ENCODE measurements at places on chromosomes 13 and 19.

- H3K4me3 ChIP-seq: no peak overlapping the region
- H3K27ac ChIP-seq: no peak overlapping the region
- H3K36me3 ChIP-seq: peaks cover 3% of the 10 kb centered on the region
- H3K4me1 ChIP-seq: no peaks in the 10 kb centered on the region
These were observed 7.0 kb upstream of the ZNF550 start for GRCh38 chr19:57566396-57567265.

DNA sequence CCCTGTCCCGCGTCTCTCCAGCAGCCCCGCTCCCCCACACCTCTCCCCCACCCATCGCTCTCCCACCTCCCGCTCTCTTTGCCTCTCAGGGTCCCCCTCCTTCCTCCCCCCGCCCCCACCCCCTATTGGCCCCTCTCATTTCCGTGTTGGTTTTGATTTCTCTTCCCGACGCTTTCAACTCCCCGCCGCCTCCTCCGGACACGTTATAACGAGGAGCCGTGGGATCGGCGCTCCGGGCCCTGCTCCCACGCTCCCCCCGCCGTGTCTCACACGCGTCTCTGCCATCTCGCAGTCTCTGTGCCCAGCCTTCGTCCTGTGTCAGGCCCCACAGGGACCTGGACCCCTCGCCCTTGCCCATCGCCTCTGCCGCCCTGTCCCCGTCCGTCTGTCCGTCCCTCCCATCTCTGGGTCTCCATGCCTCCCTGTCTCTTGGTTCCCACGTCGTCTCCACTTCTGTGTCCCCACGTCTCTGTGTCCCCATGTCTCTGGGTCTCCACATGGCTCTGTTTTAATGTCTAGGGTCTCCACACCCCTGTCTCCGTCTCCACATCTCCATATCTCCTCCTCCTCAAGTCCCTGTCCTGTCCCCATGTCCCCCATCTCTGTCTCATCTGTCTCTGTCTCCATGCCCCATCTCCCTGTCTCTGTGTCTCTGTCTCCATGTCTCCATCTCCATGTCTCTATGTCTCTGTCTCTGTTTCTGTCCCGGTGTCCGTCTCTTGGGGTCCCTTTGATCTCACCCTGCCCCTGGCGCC lies 13.1 kb downstream of the ERFL start:
- no peak for DNase-seq
- peaks cover 21% of the 10 kb centered on the region for H3K4me1 ChIP-seq
- peaks cover 5% of the 10 kb centered on the region for H3K27me3 ChIP-seq

- no peaks in the 10 kb centered on the region for H3K27me3 ChIP-seq
- no peaks in the 10 kb centered on the region for H3K4me1 ChIP-seq
- H3K27ac ChIP-seq: no peak overlapping the region
- no peaks in the 10 kb centered on the region for H3K36me3 ChIP-seq
- no peak overlapping the region for H3K4me3 ChIP-seq
These were observed 367.8 kb downstream of the DACH1 start for GRCh38 chr13:71499235-71499634.

- no peaks in the 10 kb centered on the region for H3K36me3 ChIP-seq
- no peak for DNase-seq
- H3K27me3 ChIP-seq: no peaks in the 10 kb centered on the region
- H3K27ac ChIP-seq: peak overlapping the region; percentile 7
These were observed 15.3 kb upstream of the COLGALT1 start for GRCh38 chr19:17540174-17540573.

GRCh38 chr19:9622531-9622930 lies 1.5 kb upstream of the ZNF561 start:
- H3K27ac ChIP-seq: peak overlapping the region; percentile 94
- peaks cover 22% of the 10 kb centered on the region for H3K4me1 ChIP-seq
- H3K36me3 ChIP-seq: peaks cover 18% of the 10 kb centered on the region
- no peak for DNase-seq

GRCh38 chr13:79187917-79188690 lies 218.0 kb downstream of the RBM26 start:
- no peaks in the 10 kb centered on the region for H3K27me3 ChIP-seq
- H3K27ac ChIP-seq: no peak overlapping the region
- no peaks in the 10 kb centered on the region for H3K4me1 ChIP-seq
- H3K4me3 ChIP-seq: no peak overlapping the region

- H3K4me3 ChIP-seq: no peak overlapping the region
- H3K27me3 ChIP-seq: no peaks in the 10 kb centered on the region
These were observed 5.4 kb downstream of the C19orf47 start for GRCh38 chr19:40342644-40343311.

- peak overlapping the region; percentile 35 for H3K4me3 ChIP-seq
- DNase-seq: peak; percentile 42
These were observed 11.0 kb upstream of the ZNF492 start for GRCh38 chr19:22622901-22623840.

GRCh38 chr19:42254089-42254849 lies 659 bp downstream of the ERF start:
- H3K4me3 ChIP-seq: peak overlapping the region; percentile 96
- no peaks in the 10 kb centered on the region for H3K27me3 ChIP-seq
- peaks cover 9% of the 10 kb centered on the region for H3K36me3 ChIP-seq
- H3K27ac ChIP-seq: peak overlapping the region; percentile 100

DNA sequence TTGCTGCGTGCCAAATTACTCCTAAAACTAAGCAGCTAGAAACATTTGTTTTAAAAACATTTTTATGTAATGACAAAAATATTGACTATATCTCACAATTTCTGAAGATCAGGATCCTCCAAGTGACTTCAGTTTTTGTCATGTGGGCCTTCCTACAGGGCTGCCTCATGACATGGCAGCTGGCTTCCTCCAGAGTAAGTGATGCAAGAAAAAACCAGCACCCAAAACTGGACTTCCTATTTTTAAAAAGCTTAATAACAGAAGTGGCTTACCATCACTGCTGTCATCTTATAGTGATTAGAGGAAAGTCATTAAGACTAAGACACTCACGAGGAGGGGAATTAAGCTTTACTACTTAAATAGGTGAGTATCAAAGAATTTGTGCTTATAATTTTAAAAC lies 681.7 kb downstream of the PCDH17 start:
- no peaks in the 10 kb centered on the region for H3K4me1 ChIP-seq
- no peaks in the 10 kb centered on the region for H3K36me3 ChIP-seq
- no peak overlapping the region for H3K27ac ChIP-seq
- no peak for DNase-seq
- no peak overlapping the region for H3K4me3 ChIP-seq
- no peaks in the 10 kb centered on the region for H3K27me3 ChIP-seq

GRCh38 chr13:97296740-97297139 lies 74.6 kb downstream of the MBNL2 start:
- H3K36me3 ChIP-seq: no peaks in the 10 kb centered on the region
- H3K27ac ChIP-seq: peak overlapping the region; percentile 61
- DNase-seq: no peak
- peaks cover 81% of the 10 kb centered on the region for H3K4me1 ChIP-seq
- H3K27me3 ChIP-seq: no peaks in the 10 kb centered on the region

GRCh38 chr19:30325676-30326392 lies 46.4 kb upstream of the ZNF536 start:
- H3K4me1 ChIP-seq: no peaks in the 10 kb centered on the region
- no peak overlapping the region for H3K27ac ChIP-seq
- no peaks in the 10 kb centered on the region for H3K27me3 ChIP-seq
- no peak overlapping the region for H3K4me3 ChIP-seq
- H3K36me3 ChIP-seq: no peaks in the 10 kb centered on the region

- H3K4me1 ChIP-seq: no peaks in the 10 kb centered on the region
- DNase-seq: no peak
These were observed 123.4 kb upstream of the MCF2L start for GRCh38 chr13:112845511-112846144.

DNA sequence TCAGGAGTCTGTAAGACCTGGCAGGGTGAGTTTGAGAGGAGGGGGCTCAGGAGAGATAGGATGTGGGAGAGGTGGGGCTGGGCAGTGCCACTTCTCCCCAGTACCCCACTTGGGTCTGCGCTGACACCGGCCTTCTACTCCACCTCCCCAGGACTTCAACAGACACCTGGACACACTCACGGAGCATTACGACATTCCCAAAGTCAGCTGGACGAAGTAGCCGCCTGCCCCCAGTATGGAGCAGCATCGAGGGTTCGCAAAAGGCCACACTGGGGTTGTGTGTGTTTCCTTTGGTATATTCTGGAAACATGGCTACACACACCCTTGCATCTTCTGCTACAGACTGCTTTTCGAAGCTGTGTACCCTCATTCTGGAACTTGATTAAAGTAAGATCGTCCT lies 5.5 kb downstream of the FAM32A start:
- H3K4me3 ChIP-seq: no peak overlapping the region
- peaks cover 71% of the 10 kb centered on the region for H3K36me3 ChIP-seq
- no peak overlapping the region for H3K27ac ChIP-seq
- peaks cover 36% of the 10 kb centered on the region for H3K4me1 ChIP-seq
- no peaks in the 10 kb centered on the region for H3K27me3 ChIP-seq

GRCh38 chr13:105370011-105370650 lies 1165.3 kb downstream of the EFNB2 start:
- DNase-seq: no peak
- no peaks in the 10 kb centered on the region for H3K4me1 ChIP-seq
- no peak overlapping the region for H3K4me3 ChIP-seq
- no peak overlapping the region for H3K27ac ChIP-seq
- no peaks in the 10 kb centered on the region for H3K36me3 ChIP-seq
- H3K27me3 ChIP-seq: no peaks in the 10 kb centered on the region

DNA sequence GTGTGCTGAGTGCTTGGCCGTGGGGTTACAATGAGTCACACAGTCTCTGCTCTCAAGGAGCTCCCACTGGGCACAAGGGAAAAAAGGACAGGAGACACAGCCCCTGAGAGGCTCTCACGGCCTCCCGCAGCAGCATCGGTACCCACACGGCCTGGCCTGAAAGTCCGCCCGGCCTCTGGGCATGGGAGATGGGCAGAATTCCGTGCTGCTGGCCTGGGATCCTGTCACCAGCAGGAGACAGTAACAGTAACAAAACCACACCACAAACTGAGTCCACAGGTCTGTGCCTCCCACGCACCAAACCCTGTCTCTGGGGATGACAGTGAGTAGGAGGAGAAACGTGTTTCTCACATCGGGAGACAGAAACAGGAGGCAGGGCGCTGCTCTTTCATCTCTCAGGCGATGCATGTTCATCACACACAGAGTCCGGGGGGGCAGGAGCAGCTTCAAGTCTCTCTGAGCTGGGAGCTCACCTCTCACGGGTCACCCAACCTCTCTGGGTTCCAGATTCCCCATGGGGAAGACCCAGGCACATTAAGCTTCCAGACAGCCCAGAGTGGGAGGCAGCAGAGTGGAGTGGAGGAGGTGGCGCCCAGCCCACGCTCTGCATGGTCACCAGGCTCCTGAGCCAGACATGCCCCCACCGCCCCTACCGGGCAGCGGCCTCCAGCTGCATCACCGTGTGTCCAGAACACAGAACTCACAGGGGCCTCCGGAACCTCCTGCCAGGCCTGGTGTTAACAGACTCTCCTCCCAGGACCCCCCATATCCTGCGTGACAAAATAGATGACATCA lies 124.7 kb upstream of the VSTM2B start:
- H3K4me3 ChIP-seq: no peak overlapping the region
- no peak for DNase-seq
- H3K27ac ChIP-seq: no peak overlapping the region
- peaks cover 30% of the 10 kb centered on the region for H3K4me1 ChIP-seq

DNA sequence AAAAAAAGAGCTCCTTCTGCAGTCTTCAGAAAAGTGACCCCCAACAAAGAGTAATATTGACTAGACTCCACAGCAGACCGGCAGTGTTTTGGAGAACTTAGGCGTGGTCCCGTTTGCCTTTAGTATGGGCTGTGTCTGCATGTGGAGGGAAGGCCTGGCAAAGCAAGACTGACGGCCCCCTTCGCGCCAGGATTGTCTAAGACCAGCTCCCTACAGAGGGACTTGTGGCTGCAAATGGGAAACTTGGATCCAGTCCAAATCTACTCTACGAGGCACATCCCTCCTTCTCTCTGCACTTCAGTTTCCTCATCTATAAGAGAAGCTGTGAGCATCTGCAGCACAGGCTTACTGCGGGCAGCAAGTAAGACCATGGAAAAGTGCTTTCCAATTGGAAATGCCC lies 350.0 kb downstream of the ZNF536 start:
- no peak overlapping the region for H3K4me3 ChIP-seq
- no peak for DNase-seq
- no peaks in the 10 kb centered on the region for H3K36me3 ChIP-seq

DNA sequence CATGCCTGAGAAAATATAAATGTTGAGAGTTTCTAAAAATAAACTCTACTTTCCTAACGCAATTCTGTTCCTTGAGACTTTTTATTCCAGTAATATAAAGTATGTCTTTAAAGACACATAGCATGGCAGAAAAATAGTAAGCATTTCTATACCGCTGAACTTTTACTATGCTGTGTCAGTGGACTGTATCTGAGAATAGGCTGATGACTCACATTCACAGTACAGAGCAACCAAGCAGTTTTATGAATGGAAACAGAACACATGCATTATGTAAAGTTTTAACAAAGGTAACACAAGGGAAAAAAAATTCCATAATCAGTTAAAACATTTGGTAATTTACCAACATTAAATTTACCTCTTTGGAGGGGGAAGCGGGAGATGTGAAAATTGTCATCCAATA lies 38.4 kb downstream of the ZDHHC20 start:
- peaks cover 10% of the 10 kb centered on the region for H3K4me1 ChIP-seq
- no peaks in the 10 kb centered on the region for H3K36me3 ChIP-seq
- no peak overlapping the region for H3K27ac ChIP-seq
- no peaks in the 10 kb centered on the region for H3K27me3 ChIP-seq
- DNase-seq: no peak

DNA sequence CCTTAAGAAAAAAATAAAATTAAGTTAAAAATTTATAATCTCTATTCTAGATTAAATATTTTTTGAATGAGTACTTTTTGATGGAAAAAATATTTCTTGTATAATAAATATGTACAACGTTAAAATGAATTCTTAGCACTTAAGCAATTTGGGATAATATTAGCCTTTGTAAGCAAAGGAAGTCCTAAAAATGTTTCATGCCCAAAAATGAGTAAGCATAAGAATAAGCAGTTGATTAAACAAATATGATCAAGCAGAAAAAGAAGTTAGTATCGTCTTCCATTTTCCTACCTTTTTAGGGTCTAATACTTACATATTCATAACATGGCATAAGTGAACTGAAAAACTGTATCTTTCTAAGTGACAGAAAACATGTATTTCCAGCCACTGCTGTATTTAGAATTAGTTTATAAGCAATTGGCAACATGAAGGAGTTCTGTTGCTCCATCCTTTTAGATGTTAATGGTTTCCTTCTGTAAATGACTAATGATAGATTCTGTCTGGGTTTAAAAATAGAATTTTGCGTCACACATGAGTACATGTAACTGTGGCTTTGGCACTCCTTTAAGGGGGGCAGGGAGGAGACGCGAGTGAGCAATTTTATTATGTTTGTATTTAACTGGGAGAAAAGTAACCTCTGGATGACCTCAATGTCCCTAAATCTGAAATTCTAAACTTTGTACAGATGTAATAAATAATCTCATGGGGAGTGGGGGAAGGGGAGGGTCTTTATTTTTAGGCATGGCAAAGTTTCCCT lies 237.4 kb downstream of the RGCC start:
- peaks cover 15% of the 10 kb centered on the region for H3K4me1 ChIP-seq
- no peak for DNase-seq
- no peaks in the 10 kb centered on the region for H3K27me3 ChIP-seq
- peak overlapping the region; percentile 76 for H3K27ac ChIP-seq

DNA sequence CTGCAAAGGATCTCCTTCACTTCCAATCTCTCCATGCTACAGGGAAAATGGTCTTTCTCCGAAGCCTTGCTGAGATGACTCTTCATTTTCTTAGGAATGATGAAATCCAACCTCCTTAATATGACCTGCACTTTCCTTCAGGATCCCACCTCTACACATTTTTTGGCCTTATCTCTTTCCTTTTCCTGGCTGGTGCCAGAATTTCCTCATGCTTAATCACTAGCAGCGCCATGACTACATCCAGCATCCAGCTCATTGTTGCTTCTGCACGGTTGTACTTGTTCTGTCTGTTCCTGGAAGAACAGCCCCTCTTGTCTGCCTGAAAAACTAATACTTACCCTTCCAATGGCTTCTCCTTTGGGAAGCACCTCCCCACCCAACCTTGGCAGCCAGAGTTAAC lies 68.4 kb downstream of the TEX26 start:
- H3K4me3 ChIP-seq: no peak overlapping the region
- H3K27me3 ChIP-seq: no peaks in the 10 kb centered on the region
- H3K27ac ChIP-seq: no peak overlapping the region
- H3K36me3 ChIP-seq: no peaks in the 10 kb centered on the region
- no peak for DNase-seq
